Bronchial epithelial cell (primary cell): ENCODE measurements at places on chromosomes 3 and 15.
A peak's percentile ranks its signal among the peaks of the same experiment; 100 is the strongest.

GRCh38 chr3:127164615-127165014, 28.3 kb upstream of the PRR23E start:
- no peak for DNase-seq

DNA sequence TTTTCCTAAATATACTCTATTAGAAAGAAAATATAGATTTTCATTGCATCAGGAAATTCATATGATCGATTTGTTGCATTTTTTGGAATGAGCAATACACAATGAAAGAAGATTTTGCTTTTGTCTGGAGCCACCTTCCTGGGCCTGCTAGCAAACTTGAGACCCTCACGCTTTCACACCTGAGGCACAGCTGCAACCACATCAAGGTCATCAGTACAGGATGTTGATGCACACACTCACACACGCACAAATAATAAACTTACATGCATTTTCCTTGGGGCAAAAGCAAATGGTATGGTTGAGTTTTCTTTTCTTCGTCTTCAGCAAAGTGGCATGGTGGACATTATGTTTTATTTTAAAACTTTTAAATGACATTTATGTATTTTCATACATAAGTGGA, 64.8 kb upstream of the SATB1 start:
- no peak for DNase-seq

- no peak for DNase-seq
These were observed 716 bp upstream of the KLHL24 start for GRCh38 chr3:183634707-183635106.

DNA sequence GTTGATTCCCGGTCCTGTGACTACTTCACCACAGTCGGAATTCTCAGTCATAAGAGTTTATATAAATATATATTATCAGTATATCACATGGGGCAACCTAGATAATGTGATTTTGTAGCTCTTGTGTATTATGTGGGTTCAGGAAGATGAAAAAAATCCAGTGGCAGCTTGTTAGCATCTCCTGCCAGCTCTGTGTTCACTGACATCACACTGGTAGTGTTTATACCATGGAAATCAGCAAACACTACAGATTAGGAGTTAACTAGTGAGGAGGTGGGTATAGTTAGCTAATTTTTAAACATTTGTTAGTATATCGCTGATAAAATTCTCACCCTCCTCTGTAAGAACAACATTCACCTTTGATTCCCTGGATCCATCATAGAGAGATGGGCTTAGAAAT, 44.5 kb upstream of the KCNMB2 start:
- DNase-seq = no peak

GRCh38 chr3:48118928-48119327, 69.3 kb downstream of the CDC25A start:
- DNase-seq = no peak

DNA sequence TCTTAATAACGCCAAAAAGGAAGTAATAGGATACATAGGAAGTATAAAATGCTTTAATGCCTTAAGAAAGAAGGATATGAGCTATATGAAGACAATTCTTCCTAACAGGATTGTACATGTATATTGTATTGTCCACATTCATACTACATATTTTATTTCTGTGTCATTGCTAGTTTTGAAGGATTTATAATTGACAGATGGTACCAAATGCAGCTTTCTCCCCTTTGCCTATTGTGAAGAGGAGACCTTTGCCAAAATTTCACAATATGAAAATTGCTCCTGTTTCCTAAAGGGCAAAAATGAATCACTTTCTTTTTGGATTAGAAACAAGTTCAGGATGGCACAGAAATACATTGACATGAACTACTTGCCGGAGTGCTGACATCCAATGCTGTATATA, 34.8 kb upstream of the EOMES start:
- DNase-seq = peak; percentile 97

- no peak for DNase-seq
These were observed 82.3 kb downstream of the ARPP21 start for GRCh38 chr3:35721628-35722027.

GRCh38 chr15:83983634-83984458, 251.7 kb upstream of the GOLGA6L4 start:
- DNase-seq = no peak

GRCh38 chr3:73255609-73256029, 194.2 kb downstream of the EBLN2 start:
- peak; percentile 95 for DNase-seq

- DNase-seq = no peak
These were observed 182.6 kb upstream of the ROPN1 start for GRCh38 chr3:124174476-124174875.

- no peak for DNase-seq
These were observed 555.6 kb upstream of the RGMA start for GRCh38 chr15:93644595-93644994.

DNA sequence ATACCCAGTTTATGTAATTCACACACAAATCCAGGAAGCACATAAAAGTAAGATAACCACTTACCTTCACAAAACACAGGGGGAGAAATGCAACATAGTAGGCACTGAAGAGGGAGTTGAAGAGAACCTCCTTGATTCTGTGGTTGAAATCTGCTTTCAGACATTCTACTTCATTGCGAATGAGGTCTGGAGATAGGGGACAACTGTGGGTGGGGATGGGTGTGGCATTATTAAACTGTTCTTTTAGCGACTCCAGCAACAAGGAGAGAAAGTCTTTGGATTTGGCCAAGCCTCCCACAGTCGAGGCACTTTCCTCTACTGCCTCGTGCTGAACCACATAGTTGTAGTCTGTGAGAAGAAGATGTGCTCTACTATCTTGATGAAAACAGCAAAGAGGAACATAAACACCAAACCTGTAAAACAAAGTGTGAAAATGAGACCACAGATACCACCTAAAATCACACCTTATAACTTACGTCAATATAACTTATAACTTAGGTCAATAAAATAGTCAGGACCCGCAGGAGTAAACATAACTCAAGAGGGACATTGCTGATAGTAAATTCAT, 25.6 kb downstream of the TMEM39A start:
- DNase-seq = no peak

DNA sequence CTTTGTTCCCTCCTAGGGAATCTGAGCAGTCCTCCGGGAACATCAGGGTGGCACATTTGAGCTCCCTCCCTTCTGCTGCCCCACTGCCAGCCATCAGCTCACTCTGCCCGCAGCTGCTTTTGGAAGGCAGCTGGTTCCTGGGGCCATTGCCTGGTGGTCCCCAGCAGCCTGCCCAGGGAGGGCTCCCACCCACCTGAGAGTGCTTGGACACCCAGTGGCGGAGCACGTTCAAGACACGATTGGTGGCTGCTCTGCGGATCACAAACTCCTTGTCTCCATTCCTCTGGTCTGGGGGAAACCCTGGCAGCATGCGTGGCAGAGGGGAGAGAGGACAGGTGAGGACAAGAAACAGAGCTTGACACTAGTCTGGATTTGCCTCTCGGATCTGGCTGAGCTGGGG, 53.7 kb upstream of the CTSH start:
- DNase-seq = no peak

- DNase-seq = no peak
These were observed 251.1 kb downstream of the TJP1 start for GRCh38 chr15:29570948-29571791.

DNA sequence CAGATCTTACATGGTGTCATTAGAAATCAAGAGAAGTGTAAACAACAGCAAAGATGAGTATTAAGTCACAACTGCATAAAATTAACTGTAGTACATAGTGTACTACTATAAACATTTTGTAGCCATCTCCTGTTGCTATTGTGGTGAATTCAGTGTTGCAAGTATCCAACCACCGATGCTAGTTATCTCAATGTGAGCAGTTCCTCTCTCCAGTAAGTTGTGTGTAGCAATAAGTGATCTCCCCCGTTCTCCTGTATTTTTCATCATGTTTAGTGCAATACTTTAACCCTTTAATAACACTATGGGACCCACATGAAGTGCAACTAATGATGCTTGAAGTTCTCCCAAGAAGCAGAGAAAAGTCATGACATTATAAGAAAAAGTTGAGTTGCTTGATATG, 264.7 kb upstream of the KCNH8 start:
- DNase-seq = no peak

- peak; percentile 78 for DNase-seq
These were observed at the start of gene AMOTL2 for GRCh38 chr3:134374105-134374790. TSS of gene AMOTL2 (minus strand) at chr3:134374447. CDS start at chr3:134371433, 3,014 bp downstream.

DNA sequence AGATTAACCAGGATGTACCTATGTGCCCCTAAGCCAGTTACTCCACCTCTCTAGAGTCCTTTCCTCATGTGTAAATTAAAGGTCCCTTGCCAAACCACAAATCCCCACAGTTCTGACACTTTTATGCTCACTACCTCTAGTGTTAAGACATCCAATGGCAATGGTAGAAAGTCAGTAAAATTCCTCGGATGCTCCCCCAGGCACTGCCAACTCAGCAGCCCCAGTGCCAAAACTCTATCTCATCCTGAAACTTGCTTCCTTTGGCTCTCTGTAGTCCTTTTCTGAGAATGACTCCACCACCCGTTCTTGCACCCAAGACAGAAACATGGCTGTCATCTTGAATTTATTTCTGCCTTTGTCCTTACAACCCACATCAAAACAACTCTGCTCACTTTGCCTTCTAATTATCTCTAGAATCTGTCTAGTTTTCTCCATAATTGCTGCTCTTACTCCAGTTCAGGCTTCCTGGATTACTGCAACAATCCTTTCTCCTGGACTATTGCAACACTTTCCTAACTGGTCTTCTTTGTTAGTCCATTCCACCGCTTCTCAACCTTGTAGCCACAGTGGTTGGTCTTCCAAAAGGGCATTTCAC, 41.6 kb downstream of the MB21D2 start:
- DNase-seq = peak; percentile 35

GRCh38 chr3:77169823-77170222, 129.9 kb downstream of the ROBO2 start:
- DNase-seq = no peak

- DNase-seq = no peak
These were observed 123.9 kb downstream of the RAB11A start for GRCh38 chr15:65993236-65993635.

DNA sequence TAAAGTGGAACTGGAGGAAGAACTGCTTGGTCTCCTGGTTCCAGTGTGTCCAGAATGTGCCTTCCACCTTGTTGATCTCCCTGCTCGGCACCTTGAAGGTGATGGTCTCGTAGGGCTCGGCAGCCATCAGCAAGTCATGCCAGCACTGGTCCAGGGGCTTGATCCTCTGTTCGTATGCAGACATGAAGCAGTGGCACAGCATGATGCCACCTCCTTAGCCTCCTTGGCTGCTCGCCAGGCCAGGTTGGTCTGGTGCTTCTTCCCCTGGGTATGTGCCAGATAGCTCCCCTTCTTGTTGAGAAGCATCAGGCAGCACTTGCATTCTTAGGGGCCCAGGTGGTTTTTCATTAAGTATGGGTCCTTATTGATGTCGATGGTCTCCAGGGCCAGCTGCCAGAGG, 17.8 kb upstream of the TXNRD3 start:
- DNase-seq = no peak

DNA sequence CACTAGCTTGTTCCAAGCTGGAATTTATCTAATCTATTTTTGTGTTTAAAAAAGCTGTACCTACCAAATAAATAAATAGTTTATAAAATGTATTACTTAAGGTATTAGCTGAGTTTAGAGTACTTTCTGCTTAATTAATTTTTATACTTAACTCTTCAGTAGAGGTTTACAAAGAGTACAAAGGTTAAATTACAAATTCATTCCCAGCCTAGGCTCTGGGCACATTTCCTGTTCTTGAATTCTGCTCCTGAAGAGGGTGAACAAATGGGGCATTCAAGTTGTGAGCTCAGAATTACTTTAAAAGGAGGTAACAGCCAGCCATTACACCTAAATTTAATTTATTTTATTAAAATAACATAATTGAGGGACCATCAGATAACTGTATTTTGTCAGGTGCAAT, 26.4 kb downstream of the MKRN2 start:
- DNase-seq = no peak

GRCh38 chr3:23203708-23204330, 692 bp downstream of the UBE2E2 start:
- DNase-seq = peak; percentile 15

GRCh38 chr3:137204409-137204808, 246.6 kb downstream of the IL20RB start:
- DNase-seq = no peak

DNA sequence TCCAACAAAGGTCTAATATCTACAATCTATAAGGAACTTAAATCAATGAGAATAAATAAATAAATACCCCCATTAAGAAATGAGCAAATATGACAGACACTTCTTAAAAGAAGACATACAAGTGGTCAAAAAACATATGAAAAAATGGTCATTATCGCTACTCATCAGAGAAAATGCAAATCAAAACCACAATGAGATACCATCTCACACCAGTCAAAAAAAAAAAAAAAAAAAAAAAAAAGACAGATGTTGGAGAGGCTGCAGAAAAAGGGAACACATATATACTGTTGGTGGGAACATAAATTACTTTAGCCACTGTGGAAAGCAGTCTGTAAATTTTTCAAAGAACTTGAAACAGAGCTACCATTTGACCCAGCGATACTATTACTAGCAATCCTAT, 31.6 kb upstream of the OR5H6 start:
- no peak for DNase-seq

GRCh38 chr3:141844812-141845211, 31.6 kb upstream of the ATP1B3 start:
- DNase-seq = no peak

GRCh38 chr15:52532427-52532826, 3.7 kb upstream of the MYO5A start:
- no peak for DNase-seq
